Lower lobe of right lung (tissue), 2 donors: ENCODE measurements at places on chromosomes 1 and 21. TPM values are rescaled to one million over a fixed set of nuclear protein-coding genes. Genes with fewer than 3 reads are reported as not detected.
A peak's percentile ranks its signal among the peaks of the same experiment; 100 is the strongest.

GRCh38 chr1:23422241-23422877 is 2.2 kb downstream of the TCEA3 start:
- no peaks in the 10 kb centered on the region for H3K27me3 ChIP-seq
- H3K36me3 ChIP-seq: no peaks in the 10 kb centered on the region
- peak overlapping the region; percentile 32 for H3K4me3 ChIP-seq
- H3K27ac ChIP-seq: peak overlapping the region; percentile 81
- H3K4me1 ChIP-seq: peaks cover 31% of the 10 kb centered on the region

DNA sequence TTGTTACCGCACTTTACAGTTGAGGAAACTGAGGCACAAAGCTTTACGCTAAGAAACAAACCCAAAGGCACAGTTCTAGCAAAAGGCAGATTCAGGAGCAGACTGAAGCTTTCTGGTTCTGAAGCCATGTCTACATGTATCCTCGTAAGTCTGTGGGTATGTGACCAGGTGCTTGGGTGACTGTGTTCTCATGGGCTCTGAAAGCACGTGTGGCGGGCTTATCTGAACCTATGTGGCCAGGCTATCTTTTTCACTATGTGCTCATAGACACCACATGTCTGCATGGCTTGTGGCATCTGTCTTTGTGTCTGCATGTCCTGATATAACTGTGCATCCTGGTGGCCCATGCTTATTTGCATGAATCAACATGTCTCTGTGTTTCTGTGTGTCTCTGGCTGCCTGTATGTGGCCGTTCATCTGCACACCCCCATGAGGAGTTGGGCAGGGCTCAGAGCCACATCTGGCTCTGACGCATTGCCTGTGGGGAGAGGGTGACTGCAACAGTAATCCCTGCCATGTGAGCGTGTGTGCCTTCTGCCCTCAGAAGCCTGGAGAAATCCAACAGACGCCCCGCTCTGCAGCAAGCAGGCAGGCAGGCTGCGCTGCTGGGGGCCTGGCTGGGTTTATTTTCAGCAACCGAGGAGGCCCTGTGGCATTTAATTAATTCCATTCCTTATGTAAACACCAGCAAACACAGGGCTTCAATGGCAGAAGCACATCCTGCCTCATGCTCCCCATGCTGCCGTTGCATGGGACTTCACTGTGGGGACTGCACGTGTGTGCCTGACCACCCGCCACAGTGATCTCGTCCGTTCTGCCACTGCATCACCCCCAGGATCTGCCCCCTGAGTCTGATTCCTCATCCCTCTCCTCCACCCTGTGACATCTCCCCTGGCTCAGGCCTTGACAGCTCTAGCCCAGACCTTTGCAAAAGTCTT is 115.4 kb downstream of the TRABD2B start:
- no peaks in the 10 kb centered on the region for H3K36me3 ChIP-seq
- H3K4me3 ChIP-seq: no peak overlapping the region
- H3K27ac ChIP-seq: no peak overlapping the region
- H3K4me1 ChIP-seq: peaks cover 4% of the 10 kb centered on the region

Gene ZBTB8A
- total RNA-seq: 8.4 TPM

DNA sequence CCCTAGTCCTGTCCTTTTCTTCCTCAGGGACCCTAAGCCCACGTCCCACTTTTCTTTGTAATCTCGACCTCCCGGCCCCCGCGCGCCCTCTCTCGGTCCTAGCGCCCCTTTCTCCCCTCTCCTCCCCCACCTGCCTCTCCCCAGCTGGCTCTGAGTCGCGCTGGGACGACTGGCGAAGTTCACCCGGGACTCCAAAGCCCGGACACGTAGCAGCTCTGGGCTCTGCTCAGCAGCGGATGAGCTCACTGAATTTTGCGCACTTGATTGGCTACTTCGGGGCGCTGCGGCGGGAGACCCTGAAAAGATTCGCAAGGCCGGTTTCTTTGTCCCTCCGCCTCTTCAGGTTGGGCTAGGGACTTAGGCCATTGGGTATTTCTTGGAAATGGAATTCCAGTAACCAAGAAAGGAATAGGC is 16.3 kb upstream of the ACKR1 start:
- peaks cover 20% of the 10 kb centered on the region for H3K27me3 ChIP-seq
- no peak overlapping the region for H3K27ac ChIP-seq
- peak; percentile 75 for DNase-seq
- peak overlapping the region; percentile 41 for H3K4me3 ChIP-seq

DNA sequence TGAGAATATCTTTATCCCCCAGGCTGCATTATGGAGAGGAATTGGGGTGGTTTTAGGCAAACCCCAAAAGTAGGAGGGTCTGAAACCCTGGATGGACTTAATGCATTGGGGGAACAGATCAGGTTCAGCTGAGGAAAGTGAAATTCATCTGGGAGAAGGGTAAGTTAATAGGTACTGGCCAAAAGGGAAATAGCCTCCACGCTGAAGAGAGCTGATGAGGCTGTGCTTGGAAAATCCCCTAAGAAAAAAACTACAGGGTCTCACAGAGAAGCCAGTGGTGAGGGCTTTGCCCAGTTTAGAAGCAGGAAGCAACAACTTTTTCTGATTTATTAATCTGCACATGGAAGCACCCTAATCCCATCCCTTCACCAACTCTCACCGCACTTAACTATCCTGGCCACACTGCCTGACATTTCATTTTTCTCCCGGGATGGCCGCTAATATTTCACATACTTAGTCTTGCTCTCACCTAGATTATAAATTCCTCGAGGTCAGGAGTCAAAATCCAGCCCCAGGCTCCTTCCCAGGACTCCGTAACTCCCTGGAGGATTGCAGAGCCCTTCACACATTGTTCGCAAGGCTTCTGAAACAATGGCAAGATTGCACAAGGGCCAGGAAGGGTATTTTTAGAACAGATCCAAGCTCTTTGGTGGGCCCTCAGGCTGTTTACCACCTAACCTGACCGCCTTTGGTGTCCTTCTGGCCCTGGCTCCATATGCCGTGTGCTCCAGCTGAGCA is 60.9 kb upstream of the TARBP1 start:
- H3K27me3 ChIP-seq: no peaks in the 10 kb centered on the region
- H3K4me1 ChIP-seq: peaks cover 47% of the 10 kb centered on the region
- no peak for DNase-seq
- H3K27ac ChIP-seq: no peak overlapping the region
- no peaks in the 10 kb centered on the region for H3K36me3 ChIP-seq

Gene KIAA1614
- total RNA-seq: 4.1 TPM

DNA sequence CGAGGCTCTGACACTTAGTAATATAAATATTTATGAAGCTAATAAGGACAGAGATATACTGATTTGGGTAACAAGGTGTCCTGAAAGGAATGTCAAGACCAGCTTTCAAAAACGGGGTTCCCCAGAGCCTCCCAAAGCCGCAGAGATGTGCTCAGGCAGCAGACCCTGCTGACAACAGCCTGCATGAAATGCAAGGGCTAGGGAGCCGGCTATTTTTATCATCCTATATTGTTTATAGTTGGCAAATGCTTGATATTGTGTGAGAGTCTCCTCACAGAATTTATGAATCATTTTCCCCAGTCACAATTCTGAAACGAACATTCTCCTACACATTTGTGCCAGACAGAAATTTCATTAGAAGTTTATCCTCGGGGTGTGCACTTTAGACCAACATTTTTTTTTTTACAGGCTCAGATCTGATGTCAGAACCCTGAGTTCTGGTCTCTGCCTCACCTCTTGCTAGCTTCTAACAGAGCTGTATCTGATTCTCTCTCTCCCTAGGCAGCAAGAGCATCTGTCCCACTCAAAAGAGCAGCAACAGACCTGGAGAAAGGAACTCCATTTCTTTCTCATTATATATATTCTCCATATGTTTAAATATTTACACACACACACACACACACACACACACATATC is 302.3 kb upstream of the PLD5 start:
- H3K27ac ChIP-seq: no peak overlapping the region
- no peaks in the 10 kb centered on the region for H3K4me1 ChIP-seq
- DNase-seq: no peak
- H3K4me3 ChIP-seq: no peak overlapping the region

- H3K4me1 ChIP-seq: peaks cover 15% of the 10 kb centered on the region
- H3K4me3 ChIP-seq: no peak overlapping the region
- no peaks in the 10 kb centered on the region for H3K27me3 ChIP-seq
- H3K27ac ChIP-seq: no peak overlapping the region
- peaks cover 55% of the 10 kb centered on the region for H3K36me3 ChIP-seq
Observed at GRCh38 chr21:46112725-46113215, 14.9 kb downstream of the COL6A2 start.

Gene TAF1A
- 9.7 TPM for total RNA-seq
